ENCODE measurements at places on chromosomes 3 and 15.

DNA sequence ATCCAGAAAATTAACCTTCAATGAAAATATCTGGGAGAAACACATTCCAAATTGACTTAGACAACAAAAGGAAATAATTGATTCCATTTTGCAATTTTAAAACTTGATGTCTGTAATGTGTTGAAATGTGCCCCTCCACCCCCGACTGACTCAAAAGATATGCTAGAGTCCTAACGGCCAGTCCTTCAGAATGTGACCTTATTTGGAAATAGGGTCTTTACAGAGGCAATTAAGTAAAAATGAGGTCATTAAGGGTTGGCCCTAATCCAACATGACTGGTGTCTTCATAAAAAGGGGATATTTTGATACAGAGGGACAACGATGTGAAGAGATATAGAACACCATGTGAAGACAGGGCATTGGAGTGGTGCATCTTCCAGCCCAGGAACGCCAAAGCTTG, 153.9 kb downstream of the PDZRN3 start:
- no peak for DNase-seq

GRCh38 chr3:190217081-190217480, 96.4 kb upstream of the P3H2 start:
- DNase-seq, result no peak

- DNase-seq, result no peak
Measured at GRCh38 chr3:43998836-43999727, 242.6 kb upstream of the TOPAZ1 start.

DNA sequence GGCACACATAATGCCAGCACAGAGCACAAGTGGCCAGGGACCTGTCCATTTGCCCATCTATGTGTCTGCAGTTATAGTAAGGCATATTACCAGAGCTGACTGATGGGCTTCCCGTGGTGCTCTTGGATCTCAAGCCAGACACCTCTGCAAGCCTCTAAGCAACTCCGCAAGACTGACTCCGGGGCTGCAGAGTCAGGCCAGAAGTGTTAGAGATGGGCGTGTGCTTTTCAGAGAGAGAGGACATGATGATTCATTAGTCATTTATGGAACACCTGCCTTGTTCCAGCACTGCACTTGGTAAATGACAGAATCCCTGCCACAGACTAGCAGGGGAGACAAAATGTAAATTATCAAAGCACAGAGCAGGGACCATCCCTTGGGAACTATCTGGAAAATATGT, 559.0 kb downstream of the PDCD6IP start:
- DNase-seq, result no peak

GRCh38 chr3:39104961-39105686, 2.3 kb downstream of the GORASP1 start:
- DNase-seq, result no peak

DNA sequence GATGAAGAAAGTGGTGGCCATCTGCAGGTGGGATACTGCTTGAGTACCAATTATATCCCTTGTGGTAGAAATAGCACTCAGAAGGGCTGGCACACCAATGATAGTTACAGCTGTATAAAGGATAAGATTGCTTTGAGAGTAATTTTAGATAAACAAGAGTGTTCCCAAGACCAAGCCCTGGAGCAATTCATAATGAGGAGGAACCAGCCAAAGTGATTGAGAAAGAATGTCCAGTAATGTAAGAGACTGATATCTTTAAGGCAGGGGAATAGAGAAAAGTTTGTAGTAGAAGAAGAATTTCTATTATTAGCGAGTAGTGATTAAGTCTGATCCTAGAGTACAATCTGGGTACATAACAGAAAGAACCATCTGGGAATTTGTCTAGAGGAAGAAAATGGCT, 945.1 kb downstream of the OTOL1 start:
- no peak for DNase-seq

Data from NT2/D1 (cell line).